ENCODE measurements at places on chromosomes 6 and 20.

DNA sequence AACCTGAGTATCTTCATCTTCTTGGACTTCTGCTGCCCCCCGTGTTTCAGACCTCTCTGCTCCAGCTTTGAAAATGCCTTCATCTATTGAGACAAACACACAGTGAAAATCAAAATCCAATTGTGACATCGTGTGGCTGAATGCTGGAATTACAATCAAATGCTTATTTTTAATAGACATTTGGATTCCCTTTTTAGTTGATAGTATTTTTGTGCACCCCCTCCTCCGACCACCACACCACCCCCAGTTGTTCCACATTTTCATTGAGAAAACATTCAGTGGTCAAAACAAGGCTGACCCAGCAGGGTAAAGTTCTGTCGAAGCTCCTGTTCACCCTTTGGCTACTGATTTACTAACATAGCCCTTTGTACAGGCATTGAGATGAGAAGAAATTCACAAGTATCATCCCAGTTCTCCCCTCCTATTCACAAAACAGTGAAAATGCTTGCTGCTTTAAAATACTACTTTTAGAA is 79.0 kb downstream of the NRSN1 start:
- no peak for DNase-seq

- DNase-seq = peak; percentile 34
Measured at GRCh38 chr6:39357998-39358686, 35.6 kb upstream of the KCNK16 start.

- DNase-seq = peak; percentile 27
Measured at GRCh38 chr6:39339868-39340550, 17.5 kb upstream of the KCNK16 start.

DNA sequence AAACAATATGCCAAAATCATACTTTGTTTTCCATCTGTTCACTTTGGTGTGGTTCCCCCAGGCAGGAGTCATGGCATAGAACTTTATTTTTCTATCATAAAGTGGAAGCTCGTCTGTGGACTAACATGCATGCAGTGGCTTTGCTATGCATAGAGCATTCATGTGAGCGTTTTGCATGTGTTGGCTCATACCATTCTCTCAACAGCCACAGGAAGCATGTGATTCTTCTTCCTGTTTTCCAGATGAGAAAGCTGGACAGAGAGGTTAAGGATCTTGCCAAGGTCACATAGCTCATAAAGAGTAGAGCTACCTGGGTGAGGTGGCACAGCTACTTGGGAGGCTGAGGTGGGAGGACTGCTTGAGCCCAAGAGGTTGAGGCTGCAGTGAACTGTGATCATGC is 123.4 kb upstream of the HDGFL1 start:
- no peak for DNase-seq

DNA sequence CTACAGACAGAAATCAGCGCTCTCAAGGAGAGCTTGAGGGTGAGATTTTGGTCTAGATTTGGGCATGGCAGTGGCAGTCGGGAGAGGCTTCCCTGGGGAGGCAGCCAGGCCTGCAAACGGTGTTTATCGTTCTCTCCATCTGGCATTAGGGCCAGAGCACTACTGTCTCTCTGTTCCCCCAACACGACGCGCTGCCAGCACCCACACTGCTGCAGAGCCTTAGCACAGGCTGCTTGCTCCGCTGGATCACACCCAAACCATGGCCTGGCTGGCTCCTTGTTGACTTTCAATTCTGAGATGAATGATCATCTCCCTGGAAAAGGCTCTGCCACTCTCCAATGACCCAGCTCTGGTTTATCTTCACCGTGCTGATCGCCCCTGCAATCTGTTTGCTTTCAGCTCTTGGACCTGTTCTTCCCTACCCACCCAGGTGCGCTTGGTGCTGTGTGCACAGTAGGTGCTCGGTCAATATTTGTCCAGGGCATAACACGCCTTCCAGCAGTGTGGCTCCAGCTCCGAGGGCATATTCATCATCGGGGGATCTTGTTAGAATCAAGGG is 106.1 kb downstream of the TFAP2C start:
- DNase-seq = no peak

- no peak for DNase-seq
Measured at GRCh38 chr20:59668926-59669850, 64.8 kb downstream of the PHACTR3 start.

- DNase-seq = peak; percentile 59
Measured at GRCh38 chr6:150176152-150176551, 33.3 kb downstream of the PPP1R14C start.

DNA sequence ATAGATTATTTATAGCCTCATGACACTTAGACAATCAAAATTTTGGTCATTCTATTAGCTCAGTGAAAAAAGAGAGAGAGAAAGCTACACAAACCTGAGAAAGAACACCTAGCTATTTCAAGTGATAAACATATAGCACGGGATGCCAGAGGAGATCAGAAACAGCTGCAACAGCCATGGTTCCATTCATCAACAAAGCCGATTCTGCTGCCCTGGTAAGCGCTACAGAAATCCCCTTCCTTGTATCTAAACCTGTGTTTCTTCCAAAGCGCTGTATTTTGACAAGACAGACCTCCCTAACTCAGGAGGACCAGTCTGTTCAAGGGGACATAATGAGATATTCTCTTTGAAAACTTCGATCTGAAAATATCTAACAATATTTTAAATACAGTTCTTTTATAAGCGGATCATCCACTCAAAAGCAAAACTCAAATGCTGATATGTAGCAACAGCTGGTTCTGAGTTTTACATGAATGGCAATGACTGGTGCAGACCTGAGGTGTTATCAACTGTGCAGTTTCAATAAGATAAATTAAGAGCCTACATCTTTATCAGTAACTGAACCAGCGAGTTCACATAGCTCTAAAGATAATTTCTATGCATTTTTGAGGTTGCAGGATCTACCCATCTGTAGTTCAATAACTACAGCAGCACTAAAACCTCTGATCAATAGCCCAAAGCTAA is 447.8 kb downstream of the FRK start:
- no peak for DNase-seq

GRCh38 chr20:58778760-58779159 is 71.9 kb downstream of the GNAS-AS1 start:
- DNase-seq = no peak

DNA sequence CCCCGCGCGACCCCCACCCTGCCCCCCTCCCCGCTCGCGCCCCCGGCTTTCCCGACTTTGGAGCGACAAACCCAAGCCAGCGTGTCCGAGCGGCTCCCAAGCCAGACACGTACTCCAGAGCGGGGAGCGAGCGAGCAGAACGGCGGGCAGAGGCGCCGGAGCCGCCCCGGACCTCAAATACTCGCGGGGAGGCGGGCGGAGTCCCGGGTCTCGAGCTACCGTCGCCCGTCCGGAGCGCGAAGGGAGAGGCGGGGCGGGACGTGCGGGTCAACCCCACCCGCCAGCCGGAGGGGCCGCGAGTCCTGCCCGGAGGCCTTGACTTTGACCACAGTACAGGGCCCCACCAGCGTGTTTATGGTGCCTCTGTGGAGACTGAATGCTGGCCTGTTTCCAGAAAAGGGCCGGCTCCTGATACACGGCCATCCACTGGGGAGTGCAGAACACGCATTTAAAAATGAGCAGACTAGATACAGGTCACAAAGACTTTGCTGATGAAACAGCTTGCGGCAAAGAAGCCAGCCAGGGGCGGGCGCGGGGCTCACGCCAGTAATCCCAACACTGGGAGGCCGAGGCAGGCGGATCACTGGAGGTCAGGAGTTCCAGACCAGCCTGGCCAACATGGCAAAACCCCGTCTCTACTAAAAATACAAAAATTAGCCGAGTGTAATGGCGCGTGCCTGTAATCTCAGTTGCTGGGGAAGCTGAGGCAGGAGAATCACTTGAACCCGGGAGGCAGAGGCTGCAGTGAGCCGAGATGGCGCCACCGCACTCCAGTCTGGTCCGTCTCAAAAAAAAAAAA is at the start of gene SERPINB6:
TSS of gene SERPINB6 (minus strand) at position 148 of the 799 bp plus-strand sequence. CDS start 12,235 bp downstream, outside the sequence.
- peak; percentile 87 for DNase-seq

DNA sequence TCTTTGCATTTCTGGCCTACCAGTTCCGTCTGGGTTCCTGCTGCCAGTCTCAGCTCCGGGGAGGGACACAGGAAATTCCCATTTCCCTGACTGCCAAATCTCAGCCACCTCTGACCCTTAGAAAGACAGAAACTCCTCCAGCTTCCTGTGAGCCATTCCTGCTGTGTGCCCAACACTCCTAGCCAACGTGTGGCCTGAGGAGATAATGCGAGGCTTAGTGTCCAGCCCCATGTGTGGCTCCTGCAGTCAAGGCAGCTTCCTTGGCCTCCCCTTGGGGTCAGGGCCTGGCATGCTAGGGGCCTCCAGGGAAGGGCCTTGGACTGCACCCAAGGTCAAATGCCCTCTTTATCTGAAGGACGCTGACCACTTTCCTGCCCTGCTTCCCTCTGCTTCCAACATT is 45.1 kb downstream of the MAFB start:
- no peak for DNase-seq

DNA sequence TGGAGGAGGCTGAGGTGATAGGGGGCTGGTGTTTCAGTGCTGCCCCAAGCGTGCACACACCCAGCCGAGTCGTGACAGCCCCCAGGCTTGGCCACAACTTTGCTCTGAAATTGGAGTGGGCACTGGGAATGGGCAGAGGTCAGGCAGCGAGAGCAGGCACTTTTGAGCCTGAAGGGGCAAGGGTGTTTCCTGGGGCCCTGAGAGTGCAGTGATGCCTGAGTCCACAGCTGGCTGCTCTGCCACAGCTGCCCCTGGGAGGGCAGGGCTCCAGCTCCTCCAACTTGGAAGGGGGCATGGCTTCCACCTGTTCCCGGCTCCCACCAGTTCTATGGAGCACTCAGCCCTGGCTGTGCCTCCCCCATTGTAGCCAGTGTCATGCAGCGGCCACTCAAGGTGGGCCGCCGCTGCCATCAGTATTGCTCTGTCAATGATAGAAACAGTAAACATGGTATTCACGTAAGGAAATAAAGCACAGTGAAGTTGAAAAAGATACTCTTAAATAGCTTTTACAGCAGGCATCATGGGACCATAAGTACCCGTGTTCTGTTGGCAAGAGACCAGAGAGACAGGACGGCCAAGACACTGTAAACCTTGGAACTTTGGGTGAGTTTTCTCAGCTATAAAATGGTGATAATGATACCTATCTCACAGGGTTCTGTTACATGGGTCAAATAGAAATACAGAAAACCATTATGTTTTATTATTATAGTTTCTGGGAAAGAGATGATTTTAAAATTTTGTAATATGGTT is 108.9 kb downstream of the THEMIS start:
- DNase-seq = no peak

- no peak for DNase-seq
Measured at GRCh38 chr6:16999491-17000436, 102.1 kb upstream of the STMND1 start.

- no peak for DNase-seq
Measured at GRCh38 chr6:168014428-168014827, 17.0 kb downstream of the KIF25 start.

DNA sequence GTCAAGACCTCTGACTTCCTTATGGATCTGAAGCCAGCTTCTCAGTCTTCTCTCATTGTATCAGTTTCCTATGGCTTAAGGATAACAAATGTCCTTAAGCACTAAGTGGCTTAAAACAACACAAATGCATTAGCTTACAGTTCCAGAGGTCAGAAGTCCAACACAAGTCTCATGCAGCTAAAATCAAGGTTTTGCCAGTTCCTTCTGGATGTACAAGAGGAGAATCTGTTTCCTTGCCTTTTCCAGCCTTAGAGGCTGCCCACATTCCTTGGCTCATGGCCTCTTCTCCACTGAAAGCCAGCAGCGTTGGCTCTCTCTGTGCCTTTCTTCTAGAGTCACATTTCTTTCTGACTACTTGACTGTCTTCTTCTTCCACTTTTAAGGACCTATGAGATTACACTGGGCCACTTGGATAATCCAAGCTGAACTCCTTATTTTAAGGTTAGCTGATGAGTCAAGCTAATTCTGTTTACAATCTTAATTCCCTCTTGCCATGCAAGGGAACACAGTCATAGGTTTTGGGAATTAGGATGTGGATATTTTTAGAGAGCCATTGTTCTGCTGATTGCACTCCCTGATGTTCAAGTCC is 179.0 kb downstream of the BCAS1 start:
- DNase-seq = no peak

GRCh38 chr6:29892696-29893095 is 49.6 kb upstream of the HLA-A start:
- DNase-seq = no peak

DNA sequence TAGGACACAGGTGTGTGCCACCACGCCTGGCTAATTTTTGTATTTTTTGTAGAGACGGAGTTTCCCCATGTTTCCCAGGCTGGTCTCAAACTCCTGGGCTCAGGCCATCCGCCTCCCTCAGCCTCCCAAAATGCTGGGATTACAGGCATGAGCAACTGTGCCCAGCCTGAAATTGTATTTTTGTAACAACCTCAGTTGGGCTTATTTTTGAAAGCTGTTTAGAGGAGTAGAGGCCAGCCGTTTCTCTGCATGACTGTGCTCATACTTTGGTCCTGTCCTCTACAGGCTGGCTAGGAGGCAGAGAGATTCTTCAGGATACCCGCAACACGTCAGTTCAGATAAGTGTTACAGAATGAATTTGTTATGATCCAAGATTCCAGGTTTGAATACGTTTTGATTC is 22.1 kb downstream of the CAGE1 start:
- DNase-seq = no peak

GRCh38 chr6:17281497-17282481 is 628 bp downstream of the RBM24 start:
- DNase-seq = peak; percentile 56

- no peak for DNase-seq
Measured at GRCh38 chr6:104795363-104795762, 64.4 kb downstream of the HACE1 start.

DNA sequence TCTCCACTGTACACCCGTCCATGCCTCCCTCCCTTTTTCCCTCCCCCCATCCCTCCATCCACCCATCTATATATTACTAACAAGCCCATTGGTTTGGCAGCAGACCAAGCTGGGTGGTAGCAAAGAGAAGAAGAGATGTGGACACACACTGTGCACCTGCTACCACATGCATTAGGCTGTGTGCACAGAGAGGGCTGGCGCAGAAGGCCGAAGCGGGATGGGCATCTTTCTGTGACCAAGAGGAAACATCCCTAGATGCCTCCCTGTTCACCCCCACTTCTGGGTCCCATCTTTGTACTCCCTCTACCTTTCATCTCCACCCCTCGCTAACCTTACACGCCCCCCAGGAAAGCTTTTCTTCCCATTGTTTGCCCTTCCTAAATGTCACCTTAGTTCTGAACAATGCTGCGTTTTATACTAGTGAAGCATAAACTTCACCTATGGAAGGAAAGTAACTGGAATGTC is 64.9 kb upstream of the AFDN start:
- no peak for DNase-seq

All from heart left ventricle (tissue), 16 donors.